ENCODE measurements at places on chromosomes 1 and 21.
A peak's percentile ranks its signal among the peaks of the same experiment; 100 is the strongest.

GRCh38 chr1:196890668-196891067 lies 2.8 kb downstream of the CFHR4 start:
- no peak for DNase-seq

DNA sequence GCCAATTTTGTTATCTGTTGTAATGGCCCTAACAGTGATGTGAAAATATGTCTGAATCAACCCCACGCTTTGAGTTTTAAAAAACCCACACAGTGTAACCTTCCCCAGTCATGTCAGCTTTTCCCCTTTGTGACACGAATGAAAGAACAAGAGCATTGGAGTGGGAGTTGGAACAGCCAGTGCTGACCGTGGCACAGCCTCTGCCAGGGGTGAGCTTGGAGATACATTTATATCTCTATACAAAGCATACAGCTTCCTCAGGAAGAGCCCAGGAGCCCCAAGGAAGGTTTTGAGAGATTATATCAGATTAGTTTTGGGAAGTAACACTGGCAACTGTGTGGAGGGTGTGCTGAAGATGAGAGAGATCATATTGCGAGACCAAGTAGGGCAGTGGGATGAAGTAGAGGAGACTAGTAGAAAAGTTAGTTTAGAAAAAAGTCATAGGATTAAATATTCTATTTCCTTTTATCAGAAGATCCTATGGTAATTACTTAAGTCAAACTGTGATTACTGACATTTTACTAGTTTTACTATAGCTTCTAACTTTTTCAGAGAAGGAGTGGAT lies 15.9 kb downstream of the LRRC8B start:
- no peak for DNase-seq

DNA sequence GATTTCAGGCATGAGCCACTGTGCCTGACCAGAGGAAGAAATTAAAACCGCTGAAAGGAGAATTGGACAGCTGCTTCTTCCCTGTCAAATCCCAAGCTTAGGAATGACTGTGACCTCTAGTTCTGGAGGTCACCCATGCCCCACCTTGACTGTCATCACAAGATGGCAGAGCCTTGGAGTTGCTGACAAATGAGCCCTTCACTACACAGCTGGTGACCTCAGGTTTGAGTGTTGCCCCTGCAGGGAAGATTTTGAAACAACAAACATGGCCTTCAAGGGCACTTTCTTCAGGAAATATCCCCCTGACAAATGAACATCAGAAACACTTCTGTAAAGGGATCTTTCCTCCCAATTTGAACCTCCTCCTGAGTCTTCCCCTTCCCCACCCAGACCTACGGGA lies 6.9 kb upstream of the SLC45A3 start:
- no peak for DNase-seq

DNA sequence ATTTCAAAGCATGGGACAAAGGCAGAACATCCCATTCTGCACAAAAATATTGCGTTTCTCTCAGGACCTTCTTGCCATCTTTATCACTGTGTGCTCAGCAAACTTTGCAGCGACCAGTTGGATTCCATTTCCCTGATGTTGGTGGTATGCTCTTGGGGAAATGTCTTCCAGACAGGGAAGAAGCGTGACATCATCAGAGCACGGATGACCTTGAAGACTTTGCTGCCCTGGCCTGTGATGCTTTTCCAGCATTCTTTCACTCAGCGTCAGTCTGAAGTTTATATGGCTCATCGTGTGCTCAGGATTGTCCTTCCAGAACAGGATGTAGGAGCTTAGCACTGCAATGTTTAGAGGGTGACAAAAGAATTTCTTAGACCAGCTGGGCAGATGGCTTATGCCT lies 131.4 kb upstream of the F3 start:
- DNase-seq, result peak; percentile 63

- no peak for DNase-seq
Observed at GRCh38 chr21:46111857-46112724, 14.2 kb downstream of the COL6A2 start.

DNA sequence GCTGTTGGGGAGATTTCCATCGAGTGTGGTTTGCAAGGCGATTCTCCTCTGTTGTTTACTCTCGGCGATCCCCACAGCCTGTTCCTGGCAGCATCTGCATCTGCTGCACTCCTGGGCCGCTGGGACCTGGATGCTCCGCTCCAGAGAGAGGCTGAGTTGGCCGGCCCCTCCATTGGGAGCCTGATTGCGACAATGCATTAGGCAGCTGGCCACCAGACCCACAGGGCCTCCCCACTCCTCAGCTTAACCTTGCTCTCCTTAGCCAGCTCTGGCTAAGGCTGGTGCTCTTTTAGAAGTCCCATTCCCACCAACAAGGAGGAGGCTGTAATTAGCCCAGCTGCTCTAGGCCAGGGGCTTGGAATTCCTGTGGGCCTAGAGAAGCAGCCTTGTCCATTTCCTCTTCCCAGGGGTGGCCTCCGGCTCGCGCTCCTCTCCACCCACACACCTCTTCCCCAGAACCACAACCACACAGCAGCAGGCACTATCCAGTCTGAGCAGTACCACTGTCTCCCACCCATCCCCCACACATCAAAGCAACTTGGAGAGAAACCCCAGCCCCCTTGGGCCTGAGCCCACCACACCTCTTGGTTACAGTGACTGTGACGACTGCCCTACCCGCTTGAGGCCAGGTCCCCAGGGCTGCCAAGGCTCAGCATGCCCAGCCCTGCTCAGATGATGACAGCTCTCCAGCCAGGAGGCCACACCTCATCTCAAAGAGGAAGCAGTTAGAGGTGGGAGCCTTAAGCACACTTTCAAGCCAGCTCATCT lies 193.8 kb upstream of the EDN2 start:
- peak; percentile 62 for DNase-seq

DNA sequence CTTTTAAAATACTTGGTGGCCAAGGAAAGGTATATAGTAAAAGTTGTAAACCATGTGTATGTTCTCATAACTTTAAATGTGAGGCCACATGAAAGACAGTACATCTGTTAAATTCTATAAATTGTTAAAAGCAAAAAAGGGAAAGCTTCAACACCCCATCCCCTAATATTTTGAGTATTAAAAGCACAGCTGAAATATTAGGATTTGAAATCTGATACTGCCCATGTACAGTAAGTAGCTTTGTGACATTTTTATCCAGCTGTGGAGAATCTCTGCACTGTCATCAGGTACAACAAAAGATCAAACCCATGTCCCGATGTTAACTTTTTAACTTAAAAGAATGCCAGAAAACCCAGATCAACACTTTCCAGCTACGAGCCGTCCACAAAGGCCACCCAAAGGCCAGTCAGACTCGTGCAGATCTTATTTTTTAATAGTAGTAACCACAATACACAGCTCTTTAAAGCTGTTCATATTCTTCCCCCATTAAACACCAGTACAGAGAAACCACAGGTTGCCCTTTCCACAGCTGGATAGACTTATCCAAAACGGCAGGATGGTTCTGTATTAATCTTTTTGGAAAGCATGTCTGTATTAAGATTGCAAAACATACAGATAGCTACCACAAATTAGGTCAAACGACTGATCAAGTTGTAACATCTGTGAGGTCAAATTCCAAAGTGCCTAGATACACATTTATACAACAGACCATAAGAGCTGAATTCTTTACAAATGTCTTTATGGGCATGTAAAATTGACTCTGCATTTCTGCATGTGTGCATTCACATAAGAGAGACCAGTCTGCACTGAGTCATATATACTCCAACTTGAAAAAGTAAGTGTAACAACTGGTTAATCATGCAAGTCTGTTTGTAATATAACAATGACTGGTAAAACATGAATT lies 5.2 kb downstream of the IRF2BP2 start:
- no peak for DNase-seq

GRCh38 chr21:21813289-21813688 lies 815.1 kb downstream of the NCAM2 start:
- DNase-seq, result no peak

- no peak for DNase-seq
Observed at GRCh38 chr1:69567652-69568420, at the start of gene LRRC7. TSS of gene LRRC7 (plus strand) at chr1:69567922. CDS start at chr1:69568640, 718 bp downstream.

- no peak for DNase-seq
Observed at GRCh38 chr1:88070956-88071355, 613.1 kb upstream of the PKN2 start.

DNA sequence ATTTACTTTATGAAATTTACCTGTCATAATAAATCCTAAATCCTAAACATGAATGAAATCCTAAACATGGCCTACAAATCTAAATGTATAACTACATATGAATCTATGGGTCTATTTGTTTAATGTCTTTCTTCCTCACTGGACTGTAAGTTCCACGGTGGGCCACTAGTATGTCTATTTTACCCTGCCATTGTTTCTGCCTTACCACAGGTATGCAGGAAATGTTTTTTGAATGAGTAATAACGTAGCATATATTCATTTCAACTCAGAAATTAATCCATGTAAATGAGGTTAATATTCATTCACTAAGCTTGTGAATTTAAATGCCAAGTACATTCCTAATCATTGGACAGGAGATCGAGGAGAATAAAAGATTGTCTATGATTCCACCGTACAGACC lies 35.3 kb downstream of the B3GALNT2 start:
- DNase-seq, result peak; percentile 58

- DNase-seq, result no peak
Observed at GRCh38 chr1:6834366-6834765, 49.1 kb downstream of the CAMTA1 start.

DNA sequence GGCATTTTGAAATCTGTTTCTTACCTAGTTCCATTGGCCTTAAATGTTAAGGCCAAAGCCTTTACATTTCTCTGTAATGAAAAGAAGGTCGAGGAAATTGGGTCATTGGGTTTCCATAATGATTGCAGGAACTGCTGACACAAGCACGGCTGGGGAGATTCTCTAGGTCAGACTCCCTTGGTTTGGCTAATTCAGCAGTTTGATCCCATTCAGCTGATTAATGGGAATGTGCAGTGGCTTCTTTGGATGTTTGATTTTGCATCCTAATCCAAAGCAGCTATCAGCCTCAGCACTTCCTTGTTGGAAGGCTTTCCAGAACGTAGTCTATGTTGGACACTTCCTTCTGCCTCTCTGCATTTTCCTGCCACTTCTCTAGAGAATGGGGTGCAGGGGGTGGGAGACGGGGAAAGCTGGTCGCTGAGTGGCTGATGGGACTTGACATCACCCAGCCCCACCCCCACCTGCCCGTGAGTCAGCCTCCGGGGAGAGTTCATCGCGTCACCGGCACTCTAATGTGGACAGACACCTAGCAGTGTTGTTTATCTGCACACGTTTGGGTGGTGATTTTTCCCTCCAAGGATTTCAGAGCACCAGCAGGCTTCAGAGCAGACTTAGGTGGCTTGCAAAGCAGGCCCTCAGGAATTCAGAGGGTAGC lies 5.4 kb downstream of the PSEN2 start:
- DNase-seq, result peak; percentile 16

DNA sequence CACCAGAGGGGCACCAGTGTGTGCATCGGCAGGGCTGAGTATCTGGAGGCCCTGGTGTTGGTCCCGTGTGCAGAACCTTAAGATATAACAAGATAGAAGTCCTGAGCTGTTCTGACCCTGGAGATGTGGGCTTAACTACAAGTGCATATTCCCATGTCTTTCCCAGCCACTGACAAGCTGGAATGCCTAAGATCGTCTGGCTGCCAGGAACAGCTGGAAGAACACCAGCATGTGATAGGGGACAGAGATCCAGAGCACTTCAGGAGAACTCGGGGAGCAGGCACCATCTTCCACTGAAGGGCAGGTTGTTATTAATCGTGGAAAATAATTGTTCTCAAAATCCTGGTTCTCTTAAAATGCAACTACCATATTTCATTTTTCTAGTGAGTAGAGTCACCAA lies 419.9 kb upstream of the RUNX1 start:
- DNase-seq, result no peak

Measured in brain microvascular endothelial cell (primary cell).